ENCODE measurements at places on chromosomes 16 and 17.

DNA sequence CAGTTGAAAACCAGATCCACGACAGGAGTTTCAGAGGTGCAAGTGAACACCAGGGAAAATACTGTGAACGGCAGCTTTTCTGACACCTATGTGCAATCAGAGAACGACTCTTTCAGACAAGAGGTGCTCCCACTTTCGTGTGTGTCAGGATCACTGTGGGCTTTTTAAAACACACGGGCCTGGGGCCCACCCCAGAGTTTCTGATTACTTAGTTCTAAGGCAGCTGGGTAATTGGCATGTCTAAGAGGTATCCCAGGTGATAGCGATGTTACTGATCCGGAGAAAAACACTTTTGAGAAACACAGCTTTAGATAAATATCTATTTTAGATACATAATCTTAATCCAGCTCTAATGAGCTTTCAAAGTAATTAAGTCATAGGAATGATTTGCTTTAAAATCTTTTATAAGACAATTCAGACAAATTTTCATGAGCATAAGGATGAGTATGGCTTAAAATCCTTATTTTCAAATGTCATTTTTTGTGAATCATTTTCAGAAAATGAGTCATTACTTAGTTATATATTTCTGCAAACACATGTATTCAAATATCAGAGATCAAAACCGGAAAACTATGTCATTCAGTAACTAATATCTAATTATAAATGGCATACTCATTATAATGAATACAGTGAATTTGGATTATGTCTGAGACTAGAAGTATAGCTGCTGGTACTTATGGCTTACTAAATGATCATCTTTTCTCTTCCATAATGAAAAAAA lies 217.9 kb upstream of the PSMD7 start:
- no peak for DNase-seq

DNA sequence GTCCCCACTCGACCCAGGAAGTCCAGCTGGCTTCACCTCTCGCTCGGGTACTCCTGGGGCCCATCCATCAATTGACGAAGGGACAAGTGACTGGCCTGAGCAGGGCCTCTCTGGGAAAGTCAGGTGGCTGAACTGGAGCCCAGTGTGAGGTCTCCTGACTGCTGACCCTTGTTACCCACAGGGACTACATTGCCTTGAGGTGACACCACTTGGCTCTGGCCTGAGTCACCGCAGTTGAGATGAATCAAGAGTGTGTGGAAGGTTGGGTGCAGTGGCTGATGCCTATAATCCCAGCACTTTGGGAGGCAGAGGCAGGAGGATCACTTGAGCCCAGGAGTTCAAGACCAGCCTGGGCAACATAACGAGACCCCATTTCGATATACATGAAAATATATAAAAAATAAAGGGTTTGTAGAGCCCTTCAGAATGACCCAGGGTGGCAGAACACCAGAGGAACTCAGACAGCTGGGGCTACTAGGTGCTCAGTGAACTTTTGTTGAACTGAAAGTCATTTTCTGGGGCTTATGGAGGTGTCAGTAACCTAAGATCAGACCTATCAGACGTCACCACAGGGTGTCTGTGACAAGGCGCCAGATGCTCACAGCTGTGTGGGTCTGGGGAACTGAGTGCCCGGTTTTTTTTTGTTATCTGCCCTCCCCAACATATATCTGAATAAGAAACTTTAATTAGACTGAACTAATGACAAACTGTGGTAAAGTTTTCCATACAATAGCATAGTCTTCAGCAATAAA lies 14.8 kb upstream of the ZFP90 start:
- DNase-seq: no peak

DNA sequence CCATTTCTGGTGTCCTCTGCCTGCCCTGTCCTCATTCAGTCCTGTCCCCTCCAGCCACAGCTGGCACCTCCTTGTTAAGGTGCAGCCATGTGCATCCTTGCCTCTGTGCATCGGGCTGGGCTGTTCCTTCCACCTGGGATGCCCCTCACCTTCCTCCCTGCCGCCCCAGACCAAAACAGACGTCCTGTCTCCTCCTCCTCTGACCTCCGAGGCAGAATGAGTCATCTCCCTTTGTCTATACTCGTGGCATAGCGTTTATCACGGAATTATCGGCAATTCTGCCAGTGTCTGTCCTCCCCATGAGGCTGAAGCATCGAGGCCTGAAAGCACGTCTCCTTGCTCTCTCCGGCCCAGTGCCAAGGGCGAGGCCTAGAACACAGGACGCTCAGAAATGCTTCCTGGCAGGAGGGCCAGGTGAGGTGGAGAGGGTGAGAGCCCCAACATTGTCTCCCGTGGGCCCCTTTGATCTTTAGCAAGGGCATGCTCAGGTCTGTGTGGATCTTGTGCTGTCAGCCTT lies 4.6 kb downstream of the RAI1 start:
- no peak for DNase-seq

GRCh38 chr17:27595208-27595607 lies 35.8 kb upstream of the LGALS9 start:
- DNase-seq: no peak

DNA sequence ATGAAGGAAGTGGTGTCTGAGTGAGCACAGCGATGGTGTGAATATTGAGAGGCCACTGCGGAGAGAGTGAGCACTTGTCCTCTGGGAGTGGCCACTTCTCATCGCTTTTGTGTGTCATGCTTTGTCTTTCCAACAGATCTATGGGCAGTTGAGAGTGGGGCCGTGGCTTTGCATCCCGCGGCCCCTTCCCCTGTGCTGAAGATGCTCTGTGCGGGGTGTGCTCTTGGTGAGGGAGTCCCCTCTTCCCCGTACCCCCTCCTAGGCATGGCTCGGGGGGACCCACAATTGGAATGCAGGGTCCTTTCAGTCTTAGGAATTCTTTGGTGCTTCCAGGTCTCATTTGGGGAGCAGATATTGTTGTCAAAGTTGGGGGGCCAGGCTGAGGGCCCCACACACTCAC lies 197.3 kb upstream of the WSCD1 start:
- DNase-seq: no peak

DNA sequence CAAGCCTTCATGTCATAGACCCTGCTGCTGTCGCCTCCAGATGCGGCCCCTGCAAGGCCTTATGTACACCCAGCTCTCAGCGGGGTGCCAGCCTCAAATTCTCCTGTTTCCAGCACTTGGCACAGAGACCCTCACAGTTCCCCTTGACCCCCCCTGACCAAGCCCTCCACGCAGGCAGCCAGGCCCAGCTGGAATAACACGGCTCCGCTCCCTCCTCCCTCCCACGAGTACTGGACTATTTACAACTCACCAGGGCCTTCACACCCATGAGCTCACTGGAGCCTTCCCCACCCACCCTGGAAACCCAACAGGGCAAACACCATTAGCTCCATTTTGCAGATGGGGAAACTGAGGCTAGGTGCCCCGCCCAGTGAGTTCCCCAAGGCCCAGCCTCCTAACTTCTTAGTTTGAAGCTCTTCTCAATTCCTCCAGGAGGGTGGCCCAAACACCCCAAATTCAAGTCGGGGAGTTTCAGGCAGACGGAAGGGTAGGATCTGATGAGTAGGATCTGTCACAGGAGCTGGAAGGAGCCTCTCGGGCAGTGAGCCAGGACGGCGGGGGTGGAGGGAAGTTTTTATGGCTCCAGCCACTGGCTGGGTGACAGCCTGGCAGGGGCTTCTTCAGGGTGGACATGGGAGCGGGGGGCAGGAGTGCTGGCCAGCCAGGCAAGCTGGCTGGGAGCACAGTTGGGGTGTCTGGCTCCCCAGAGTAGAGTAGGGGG lies 17.5 kb upstream of the DLX4 start:
- DNase-seq: no peak

DNA sequence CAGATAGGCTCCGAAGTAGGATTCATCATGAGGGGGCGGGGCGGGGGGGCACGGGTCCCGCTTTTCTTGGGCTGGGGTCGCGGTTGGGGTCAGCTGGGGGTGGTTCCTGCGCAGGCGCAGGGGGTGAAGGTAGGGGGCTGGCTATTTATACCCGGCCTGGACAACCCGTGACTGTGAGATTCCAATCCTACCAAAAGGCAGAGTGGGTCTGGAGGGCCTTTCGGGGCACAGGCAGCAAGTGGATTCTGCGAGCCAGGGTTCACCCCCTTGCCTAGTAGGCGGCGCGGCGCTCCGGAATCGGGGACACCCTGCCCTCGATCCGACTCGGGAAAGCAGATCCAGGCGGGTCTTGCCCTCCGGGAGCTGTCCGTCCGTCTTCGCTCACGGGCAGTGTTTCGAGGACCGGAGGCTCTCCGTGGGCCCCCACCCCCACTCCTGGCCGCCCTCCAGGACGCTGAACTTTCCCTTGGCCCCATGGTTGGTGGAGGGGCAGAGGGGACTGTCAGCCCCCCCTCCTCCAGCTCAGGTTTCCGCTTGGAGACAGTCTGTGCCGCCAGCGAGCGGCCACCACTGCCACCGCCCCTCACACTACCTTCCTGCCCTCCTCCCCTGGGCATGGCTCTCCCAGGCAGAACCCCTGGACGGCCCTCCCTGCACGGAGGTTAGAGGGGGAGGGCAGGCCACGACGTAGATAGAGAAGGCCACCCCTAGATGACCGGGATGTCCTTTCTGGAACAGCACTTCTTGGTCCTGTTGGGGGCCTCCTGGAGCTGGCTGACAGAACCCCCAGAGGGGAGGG lies 634 bp downstream of the SLC2A4 start:
- DNase-seq: no peak

DNA sequence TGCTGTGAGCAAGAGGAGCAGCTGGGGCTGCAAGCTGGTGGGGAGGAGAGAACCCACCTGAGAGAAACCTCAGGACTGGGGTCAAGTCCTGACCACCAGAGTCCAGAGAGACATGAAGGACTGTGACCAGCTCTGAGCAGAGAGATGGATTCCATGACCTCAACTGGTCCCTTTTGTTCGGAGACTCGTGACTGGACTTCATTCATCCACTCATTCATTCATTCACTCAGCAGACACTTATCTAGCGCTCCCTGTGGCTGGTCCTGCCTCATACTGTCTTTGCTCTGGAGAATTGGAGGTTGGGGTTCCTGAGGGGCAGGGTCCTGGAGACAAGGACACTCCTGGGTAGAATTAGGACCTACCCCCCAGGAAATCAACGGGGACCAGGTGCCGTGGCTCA lies 4.0 kb downstream of the ERBB2 start:
- DNase-seq: no peak

GRCh38 chr17:65278050-65278819 lies 141.1 kb downstream of the RGS9 start:
- no peak for DNase-seq

DNA sequence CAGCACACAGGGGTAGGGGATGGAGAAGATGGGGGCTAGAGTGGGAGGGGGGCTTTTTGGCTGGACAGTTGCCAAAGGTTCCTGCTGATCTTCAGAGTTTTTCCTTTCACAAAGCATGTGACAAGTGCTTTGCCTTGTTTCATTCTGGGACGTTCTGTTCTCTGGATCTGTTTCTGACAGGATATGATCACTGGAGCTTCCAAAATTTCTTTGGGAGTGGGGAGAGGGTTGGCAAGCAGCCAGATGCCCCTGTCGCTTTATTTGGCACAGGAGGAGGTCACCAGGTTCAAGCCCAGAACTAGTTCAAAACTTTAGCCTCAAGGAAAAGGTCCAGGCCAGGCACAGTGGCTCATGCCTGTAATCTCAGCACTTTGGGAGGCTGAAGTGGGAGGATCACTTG lies 68.5 kb upstream of the TBX2 start:
- no peak for DNase-seq

GRCh38 chr17:50146230-50146926 lies 4.1 kb downstream of the PPP1R9B start:
- no peak for DNase-seq

GRCh38 chr17:6574687-6575595 lies 18.6 kb upstream of the PITPNM3 start:
- no peak for DNase-seq

- no peak for DNase-seq
These were observed 54.7 kb downstream of the TANGO6 start for GRCh38 chr16:68898026-68898425.

- DNase-seq: no peak
These were observed 95.0 kb upstream of the RCVRN start for GRCh38 chr17:9999919-10000695.

DNA sequence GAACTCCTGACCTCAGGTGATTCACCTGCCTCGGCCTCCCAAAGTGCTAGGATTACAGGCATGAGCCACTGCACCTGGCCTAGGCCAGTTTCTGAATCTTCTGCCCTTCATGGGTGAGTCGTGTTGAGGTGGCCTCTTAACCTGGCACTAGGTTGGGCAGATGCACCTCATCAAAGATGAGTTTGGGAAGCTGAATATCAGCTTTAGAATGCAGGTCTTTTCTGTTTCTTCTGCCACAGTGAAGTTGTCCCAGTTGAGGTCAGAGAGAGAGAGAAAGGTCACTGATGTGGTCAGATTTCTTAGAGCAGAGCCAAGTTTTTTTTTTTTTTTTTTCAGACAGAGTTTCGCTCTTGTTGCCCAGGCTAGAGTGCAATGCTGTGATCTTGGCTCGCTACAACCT lies 111.3 kb upstream of the WSCD1 start:
- no peak for DNase-seq

GRCh38 chr16:31428638-31429247 lies 583 bp upstream of the COX6A2 start:
- no peak for DNase-seq

- no peak for DNase-seq
These were observed 1.0 kb downstream of the SLC16A6 start for GRCh38 chr17:68289936-68290267.

- peak; percentile 96 for DNase-seq
These were observed 215.9 kb upstream of the GSE1 start for GRCh38 chr16:85396879-85397871.

DNA sequence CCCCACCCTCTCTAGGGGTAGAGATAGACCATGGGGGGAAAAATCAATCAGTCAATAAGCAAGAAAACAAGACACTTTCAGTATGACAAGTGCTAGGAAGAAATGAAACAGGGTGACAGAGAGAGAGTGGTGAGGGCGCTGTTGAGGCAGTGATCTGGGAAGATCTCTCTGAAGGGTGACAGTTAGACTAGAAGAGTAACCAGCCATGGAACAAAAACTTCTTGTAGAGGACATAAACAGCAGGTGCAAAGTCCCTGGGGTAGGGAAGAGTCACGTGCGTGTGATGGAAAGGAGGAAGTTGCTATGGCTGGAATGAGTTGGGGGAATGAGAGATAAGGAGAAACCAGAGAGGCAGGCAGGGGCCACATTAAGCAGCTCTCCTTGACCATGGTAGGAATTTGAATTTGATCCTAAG lies 16.8 kb upstream of the EMP2 start:
- no peak for DNase-seq
